ENCODE measurements at places on chromosomes 7 and 10.

GRCh38 chr7:137836113-137836509 is 10.7 kb downstream of the DGKI start:
- no peak for DNase-seq

DNA sequence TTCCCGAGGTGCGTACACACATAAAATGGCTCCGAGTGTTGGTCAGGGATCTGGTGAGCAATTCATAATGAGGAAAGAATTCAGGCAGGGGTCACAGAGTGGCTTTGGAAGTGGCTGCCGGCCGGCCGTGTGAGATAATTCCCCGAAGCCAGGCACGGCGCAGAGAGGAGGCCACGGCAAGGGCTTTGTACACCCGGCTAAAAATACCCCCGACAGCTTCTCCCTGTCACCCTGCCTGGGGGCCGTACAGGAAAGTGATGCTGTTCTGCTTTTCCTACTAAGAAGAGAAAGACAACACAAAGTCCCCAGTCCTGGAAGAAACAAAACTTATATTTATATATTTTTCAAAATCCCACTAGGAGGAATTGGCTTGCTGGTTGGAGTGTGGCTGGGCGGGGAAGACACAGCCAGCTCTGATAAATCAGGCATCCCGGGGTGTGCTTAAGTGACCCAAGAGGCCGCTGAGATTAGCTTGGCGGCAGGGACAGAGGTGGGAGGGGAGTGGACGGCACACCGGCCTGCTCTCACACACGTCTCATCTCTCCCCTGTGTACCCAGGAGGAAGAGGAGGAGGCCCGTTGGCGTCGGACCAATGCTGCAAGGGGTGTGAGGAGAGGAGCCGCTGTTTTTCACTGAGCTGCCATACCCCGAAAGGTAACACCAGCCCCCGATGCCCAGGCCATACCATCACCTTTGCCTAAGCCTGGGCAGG is 70.5 kb downstream of the ZMIZ1 start:
- DNase-seq: no peak

DNA sequence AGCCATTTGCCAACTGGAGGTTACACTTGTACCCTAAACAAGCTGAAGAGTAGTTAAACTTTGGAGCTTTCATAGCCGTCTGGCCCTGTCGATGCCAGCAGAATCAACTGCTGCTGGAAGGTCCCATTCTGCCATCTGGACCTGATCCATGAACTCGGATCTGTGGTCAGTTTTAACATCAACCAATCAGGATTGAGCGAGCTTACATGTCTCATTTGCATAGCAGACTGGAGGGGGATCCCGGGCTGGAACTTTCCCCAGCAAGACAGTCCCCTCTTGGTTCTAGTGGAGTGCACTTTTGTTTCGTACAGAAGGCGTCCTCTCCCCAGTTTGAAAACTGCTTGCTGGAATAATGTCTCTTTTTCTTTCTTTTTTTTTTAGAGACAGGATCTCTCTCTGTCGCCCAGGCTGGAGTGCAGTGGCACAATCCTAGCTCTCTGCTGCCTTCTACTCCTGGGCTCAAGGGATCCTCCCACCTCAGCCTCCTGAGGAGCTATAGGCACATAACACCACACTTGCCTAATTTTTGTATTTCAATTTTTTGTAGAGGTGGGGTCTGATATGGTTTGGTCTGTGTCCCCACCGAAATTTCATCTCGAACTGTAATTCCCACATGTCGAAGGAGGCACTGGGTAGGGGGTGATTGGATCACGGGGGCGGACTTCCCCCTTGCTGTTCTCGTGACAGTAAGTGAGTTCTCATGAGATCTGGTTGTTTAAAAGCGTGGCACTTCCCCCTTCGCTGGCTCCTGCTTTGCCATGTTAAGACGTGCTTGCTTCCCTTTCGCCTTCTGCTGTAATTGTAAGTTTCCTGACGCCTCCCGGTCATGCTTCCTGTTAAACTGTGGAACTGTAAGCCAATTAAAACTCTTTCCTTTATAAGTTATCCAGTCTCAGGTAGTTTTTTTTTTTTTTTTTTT is 42.8 kb upstream of the SEPHS1 start:
- no peak for DNase-seq

DNA sequence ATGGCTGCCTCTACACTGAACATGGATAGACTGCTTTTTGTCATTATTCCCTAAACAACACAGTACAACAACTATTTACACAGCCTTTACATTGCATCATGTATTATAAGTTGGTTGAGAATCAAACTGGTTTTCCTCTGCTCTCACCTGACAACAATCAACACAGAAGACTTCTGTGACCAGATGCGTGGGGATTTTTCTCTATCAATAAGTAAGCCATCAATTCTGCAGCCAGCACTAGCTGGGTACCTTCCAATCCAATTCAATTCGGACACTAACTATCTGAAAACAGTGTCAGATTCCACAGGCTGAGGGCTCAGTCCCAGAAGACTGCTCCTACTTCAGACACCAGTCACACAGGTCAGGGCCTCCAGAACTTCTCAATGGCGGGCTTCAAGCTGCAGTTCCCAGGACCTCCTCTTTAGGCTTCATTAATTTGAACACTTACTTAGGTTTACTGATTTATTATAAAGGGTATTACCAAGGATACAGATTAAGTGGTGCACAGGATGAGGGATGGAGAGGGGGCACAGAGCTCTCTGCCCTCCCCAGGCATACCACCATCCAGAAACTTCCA is 36.4 kb upstream of the ASL start:
- DNase-seq: no peak

DNA sequence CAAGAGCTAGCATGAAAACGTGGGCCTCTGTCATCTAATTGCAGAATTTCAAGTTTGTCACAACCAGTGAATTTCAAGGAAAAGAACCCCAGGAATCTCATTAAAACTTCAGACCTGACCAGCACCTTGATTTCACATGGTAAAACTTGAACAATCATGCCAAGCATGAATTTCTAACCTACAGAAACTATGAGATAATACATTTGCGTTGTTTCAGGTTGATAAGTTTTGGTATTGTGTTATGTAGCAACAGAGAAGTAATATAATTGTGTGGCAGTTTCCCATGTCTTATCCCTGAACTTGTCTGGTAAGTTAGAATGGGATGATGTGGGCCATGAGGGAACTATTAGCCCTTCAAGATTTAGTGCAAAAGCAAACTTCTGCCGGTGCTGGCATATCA is 530.1 kb downstream of the ANKRD7 start:
- DNase-seq: no peak

- no peak for DNase-seq
Measured at GRCh38 chr10:107379601-107380000, 215.1 kb upstream of the SORCS1 start.

DNA sequence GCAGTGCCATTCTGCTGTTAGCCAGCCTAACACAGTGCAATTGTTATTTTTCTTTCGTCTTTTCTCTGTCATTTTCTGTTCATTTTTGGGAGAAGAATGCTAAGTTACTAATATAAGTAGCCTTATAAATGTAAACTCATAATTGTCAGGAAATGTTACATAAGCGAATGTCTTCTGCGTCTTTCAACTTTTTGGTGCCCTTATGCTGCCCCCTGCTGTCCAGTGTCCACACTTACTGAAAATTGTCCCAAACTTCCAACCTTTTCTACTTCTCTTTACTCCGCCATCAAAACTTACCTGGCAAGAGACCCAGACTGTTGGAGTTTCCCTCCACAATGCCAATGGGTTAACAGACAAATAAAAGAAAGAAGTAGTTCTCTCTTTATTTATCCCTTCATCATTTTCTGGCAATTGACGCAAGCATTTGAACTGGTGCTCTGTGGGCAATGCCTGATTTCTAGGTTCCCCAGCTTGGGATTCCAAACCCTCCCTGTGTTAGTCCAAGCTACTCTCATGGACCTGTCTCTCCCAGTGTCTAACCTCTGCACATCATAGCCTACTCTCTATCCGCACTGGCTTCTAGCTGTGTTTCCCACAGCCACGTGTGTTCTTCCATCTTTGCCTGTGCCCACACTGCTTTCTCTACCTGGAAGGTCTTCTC is 21.0 kb upstream of the EPC1 start:
- peak; percentile 71 for DNase-seq

DNA sequence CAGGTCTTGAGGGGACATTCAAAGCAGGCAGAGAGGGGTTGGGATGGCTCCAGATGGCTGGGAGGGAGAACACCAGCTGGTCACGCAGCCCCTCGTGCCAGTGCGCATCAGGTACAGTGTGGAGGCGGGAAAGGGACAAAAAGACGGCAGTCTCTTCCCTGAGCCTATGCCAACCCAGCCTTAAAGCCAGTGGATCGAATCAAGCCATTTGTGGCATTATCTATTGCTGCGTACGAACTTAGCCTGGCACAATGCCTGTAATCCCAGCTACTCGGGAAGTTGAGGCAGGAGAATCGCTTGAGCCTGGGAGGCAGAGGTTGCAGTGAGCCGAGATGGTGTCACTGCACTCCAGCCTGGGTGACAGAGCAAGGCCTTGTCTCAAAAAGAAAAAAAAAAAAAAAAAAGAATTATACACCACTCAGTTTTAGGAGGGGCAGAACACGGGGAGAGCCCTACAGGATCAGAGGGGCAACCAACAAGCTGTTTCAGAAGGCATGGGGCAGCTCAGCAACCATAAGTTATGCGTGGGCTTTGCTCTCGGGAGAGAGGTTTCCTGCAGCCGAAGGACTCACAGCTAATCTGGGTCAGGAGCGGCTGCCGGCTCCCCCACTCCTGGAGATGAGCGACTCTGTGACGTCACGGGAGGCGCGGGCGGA is 356 bp upstream of the NDUFB2 start:
- peak; percentile 92 for DNase-seq

DNA sequence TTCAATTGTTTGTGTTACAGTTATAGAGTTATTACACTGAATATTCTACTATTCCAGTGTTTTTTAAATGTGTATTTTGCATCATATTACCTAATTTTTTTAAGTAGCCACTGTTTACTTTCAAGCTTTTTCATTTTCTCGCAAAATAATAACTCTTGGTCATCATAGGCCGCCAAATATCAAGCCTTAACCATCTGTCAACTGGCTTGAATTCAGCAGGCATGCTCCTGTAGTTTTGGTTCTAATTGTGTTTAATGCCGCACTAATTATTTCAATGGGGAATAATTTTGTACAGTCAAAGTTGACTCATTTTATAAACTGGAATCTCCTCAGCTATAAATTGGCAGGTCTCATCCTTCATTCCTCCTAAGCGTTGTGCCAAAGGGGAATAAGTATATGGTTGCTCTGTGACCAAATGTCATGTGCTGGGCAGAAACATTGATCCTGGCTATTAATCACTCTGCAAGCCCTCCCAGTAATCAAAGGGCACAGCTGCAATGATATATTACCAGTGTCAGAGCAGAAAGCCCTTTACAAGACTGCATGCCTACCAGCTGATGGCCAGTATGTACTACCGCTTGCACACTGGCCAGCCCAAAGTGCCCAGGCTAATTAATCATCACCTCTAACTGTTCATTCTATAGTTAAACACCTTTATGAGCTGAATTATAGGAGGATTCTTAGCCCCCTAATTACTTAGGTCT is 74.8 kb downstream of the SKAP2 start:
- DNase-seq: no peak

GRCh38 chr7:100620239-100620638 is 7.9 kb downstream of the MOSPD3 start:
- no peak for DNase-seq

DNA sequence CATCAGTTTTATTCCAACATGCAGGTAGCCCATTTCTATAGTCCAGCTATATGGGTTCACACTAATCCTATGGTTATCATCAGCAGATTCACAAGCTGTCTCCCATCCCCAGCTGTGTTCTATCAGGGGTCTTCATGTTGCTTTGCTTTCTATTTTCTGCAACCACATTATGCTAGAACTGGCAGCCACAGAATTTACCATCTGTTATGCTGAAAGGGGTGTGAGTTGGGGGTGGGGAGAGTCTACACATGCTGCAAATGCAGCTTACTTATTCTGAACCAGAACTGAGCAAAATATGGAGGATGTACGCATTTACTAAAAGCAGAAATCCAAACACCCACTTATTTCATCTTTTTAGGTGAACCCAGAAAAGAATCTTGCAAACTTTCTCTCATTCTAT is 32.9 kb downstream of the SHTN1 start:
- DNase-seq: no peak

- DNase-seq: no peak
Measured at GRCh38 chr10:46308666-46309450, 22.1 kb downstream of the ANTXRL start.

GRCh38 chr7:11726794-11727155 is 105.2 kb downstream of the THSD7A start:
- peak; percentile 5 for DNase-seq

- no peak for DNase-seq
Measured at GRCh38 chr7:129569811-129570215, 41.7 kb upstream of the NRF1 start.

- no peak for DNase-seq
Measured at GRCh38 chr7:155129186-155129585, 59.1 kb downstream of the HTR5A start.

- no peak for DNase-seq
Measured at GRCh38 chr10:27504808-27505460, 830 bp downstream of the RAB18 start.

- no peak for DNase-seq
Measured at GRCh38 chr7:139658296-139658695, 119.5 kb downstream of the HIPK2 start.

- no peak for DNase-seq
Measured at GRCh38 chr7:150346922-150347321, 5.5 kb upstream of the RARRES2 start.

GRCh38 chr7:141651417-141651816 is 50.5 kb downstream of the DENND11 start:
- no peak for DNase-seq

DNA sequence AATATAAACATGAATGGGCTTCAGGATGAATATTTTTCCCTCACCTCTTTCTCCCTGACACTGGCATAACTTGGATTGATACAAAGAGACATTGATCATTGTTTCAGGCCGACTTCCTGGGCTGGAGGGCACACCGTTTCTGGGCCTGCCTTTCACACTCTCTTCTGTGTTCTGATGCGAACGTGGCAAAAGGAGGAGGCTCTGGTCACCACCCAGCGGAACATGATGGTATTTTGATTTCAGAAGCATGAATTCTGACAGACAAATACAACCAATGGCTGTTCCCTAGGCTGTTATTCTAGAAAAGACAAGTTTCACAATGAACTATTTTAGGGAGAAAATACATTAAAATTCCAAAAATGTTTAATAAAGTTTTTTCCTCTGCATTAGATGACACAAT is 534.5 kb upstream of the MKI67 start:
- no peak for DNase-seq

- no peak for DNase-seq
Measured at GRCh38 chr10:97547962-97548361, 24.6 kb upstream of the ANKRD2 start.

GRCh38 chr7:131381069-131381838 is 53.6 kb downstream of the MKLN1 start:
- no peak for DNase-seq

GRCh38 chr10:103500481-103500880 is 7.0 kb downstream of the NEURL1 start:
- DNase-seq: no peak

DNA sequence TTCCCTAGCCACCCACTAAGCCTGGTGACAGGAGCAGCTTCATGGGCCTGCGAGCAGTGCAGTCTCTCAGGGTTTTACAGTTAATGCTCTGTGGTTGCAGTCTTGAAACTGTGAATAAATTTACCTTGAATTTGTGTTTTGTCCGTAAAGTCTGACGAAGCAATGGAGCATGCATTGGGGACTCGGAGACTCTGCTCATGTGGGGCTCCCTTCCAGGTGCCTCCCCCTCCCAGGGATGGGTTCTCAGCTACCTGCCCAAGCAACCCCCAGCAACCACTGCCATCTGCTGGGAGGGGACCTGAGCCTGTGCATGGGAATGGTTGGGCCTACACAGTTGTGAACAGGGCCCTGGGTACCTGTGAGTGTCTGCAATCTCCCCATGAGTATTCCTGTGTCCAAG is 36.3 kb upstream of the IKZF1 start:
- DNase-seq: no peak

All from prostate gland (tissue), 2 donors.